Muscle of arm (tissue), 14 donors: ENCODE measurements at places on chromosomes 7 and 10.

DNA sequence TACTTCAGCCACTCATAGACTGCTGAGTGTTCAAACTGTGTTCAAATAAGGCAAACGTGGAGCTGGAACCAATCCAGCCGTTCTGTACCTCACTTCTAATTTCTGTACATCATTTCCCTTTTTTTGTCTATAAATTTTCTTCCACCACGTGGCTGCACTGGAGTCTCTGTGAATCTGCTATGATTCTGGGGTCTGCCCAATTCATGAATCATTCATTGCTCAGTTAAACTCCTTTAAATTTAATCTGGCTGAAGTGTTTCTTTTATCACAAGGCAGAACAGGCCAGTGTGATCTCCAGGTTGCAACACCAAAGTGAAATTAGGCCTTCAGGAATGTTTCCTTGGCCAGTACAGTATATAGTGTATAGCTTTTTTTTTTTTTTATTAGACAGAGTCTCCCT lies 53.5 kb downstream of the DNAJC12 start:
- no peak for DNase-seq

DNA sequence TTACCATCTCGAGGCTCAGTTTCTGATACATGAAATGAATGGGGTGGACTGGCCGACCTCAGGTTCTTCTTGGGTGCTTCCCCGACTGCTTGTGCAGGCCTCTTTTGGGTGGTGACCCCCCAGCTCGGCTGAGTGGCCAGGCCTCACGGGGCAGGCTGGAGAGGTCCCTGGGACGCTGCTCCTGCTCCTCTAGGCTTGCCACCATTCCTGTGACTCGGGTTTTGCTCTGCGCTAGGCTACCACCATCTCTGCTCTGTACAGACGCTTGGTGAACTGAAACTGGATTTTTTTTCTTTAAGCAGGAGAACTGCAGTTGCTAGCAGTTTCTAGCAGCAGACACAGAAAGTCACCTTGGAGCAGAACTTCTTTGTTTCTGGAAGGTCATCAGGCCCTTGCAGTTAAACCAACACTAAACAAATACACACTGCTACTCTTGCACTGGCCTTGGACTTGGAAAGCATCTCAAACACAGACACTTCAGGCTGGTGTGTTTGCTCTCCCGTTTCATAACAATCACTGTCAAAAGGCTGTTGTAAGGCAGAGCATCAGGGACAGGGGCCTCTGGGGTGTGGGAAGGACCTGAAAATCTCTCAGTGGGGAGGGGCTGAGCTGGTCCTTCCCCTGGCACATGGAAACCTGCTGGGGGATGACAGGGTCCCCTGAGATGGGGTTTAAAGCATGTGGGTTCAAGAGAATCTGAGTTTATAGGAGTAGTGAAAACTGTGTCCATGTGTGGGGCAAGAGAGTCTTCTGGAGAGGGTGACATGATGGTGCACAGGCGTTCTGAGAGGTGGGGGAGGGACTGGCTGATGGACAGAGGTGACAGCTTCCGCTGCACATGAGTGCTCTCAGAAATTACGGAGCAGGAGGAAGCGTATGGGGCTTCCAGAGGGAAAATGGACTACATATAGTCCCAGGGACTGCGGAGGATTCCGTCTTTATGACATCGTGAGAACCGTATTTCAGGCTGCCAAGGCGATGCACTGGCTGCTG lies 35.0 kb upstream of the GIMAP8 start:
- no peak for DNase-seq

DNA sequence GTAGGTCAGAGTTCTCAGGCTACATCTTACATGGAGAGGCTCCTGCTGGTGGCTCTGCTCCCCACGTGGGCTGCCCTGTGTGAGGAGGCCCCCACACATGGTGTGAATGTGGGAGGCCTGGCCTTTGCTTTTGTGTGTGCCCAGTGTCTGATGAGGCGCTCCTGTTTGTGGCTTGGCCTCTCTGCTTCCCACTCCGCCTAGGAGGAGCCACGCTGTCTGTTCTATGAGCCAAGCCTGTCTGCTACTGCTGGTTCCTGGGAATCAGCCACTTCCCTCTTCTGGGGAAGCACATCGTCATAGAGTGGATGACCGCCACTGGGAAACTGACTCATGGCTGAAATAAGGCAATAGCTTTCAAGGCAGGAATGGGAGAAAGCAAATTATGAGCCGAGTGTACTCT lies 87.1 kb downstream of the CYP26A1 start:
- DNase-seq, result no peak

- DNase-seq, result no peak
Measured at GRCh38 chr10:99981581-99982199, 28.1 kb downstream of the DNMBP start.

DNA sequence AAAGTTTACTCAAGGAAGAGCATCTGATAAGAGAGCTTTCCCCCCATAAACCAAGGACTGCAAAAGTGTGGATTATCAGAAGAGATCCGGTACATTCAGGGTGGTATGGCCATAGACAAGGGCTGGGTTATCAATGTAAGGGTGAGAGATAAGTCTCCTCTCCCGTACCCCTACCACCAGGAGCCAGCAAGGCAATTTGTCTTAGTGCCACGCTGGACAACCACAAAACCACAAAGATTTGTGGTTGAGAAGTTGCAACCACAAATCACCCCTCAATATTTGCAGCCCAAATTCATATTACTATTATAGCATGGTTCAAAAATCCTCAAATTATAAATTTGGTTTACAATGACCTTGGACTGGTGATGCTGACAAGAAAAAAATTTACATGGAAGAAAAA lies 2.3 kb upstream of the ZSCAN25 start:
- DNase-seq, result no peak

GRCh38 chr10:58003945-58004344 lies 263.7 kb downstream of the IPMK start:
- no peak for DNase-seq

- no peak for DNase-seq
Measured at GRCh38 chr10:102538811-102539210, 35.0 kb downstream of the SUFU start.

DNA sequence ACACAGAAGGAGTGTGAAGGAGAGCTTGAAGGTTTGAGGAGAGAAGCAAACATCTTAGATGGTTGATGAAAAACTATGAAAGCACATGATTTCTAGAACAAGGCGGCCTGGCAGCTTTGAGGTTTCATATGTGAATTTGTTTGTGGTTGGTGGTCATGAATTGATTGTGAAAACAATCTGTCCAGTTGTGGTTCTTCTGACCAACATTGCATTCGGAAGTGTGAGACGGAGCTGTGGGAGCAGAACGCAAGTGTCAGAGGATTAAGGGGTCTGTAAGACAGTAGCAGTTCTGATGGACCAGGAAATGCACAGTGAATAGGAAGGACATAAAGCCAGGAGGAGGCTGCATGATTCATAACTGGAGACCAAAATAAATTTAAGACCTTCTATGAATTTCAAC lies 594.6 kb downstream of the NXPH1 start:
- DNase-seq, result no peak

DNA sequence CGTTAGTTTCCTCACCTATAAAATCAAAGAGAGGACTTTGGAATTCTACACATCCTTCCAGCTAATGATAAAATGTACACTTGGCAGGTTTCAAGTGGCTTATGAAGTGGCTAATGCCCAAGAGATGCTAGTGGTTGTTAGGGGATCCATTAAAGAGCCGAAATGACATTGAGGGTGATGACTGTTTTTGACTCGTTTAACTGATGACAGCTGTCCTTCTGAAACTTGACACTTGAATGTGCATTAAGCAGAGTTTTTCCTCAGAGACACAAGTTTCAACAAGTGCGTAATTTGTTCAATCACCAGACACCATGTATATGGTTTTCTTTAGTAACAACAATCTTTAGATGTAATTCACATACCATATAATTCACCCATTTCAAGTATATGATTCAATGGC lies 1.6 kb upstream of the PRF1 start:
- DNase-seq, result no peak

DNA sequence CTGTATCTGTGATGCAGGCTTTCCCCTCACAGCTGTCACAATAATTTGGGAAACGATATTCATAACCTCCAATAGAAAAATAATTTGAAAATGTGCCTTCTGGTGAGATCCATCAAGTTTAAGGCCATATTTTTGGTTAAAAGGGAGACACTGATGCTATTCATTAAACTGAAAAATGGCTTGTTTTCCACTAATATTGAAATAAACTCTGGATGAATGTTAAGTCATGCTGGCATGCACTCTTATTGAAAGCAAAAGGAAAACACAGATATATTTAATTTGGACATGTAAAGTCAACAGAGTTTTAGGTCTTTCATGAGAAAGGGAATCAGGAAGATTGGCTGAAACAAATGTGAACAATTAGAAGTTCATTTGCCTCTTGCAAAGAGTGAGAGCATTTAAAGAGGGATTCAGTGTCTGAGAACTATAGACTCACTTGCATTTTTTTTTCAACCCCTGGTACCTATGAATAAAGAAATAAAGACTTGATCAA lies 879.2 kb downstream of the LRMDA start:
- no peak for DNase-seq

DNA sequence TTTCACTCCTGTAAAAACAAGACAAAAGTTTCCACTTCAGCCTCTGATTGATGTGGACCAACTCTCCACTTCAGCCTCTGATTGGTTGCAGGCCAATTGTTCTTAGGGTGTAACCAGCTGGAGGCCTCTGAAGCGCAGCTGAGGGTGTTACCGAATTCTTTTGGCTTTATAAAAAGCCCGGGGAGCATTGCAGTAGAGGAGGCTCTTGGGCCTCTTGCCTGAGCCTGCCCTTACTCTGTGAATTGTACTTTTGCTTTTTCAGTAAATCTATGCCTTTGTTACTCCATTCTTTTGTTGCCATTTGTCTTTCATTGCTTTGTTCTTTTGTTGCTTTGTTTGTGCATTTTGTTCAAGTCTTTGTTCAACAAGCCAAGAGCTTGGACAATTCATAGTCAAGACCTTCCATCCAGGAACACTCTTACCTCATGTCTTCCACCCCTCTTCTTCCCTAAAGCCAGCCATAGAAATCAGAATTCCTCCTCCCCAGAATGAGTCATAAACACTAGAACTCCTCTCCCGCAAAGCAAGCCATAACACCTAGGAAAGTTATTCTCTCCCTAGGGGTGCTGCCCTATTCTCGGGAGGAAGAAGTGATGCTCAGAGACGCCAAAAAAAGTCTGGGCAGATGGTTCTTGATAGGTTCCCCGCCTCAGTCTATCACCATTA lies 53.5 kb upstream of the ARMC3 start:
- DNase-seq, result no peak

DNA sequence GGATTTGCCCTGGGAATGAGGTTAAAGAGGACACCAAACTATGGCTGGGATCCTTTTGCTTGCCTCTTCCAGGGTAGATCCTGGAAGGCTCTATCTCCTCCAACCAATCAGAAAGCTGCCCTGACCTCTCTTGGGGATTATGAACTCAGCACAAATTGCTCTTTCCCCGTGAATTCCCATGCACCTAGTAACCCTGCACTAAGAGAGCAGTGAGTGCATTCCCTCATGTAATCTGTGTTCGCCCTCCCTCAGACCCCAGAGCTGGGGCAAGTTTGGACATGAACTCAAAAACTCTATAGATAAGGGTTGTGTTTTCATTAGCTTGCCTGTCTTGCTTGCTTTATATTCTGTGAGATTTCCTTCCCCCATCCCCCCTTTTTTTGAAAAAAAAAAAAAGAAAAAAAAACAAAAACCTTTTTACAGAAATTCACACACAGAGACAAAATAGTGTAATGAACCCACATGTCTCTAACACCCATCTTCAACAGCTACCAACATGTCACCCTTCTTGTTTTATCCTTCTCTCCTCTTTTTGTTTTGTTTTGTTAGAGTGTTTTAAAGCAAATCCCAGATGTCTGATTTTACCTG lies 225.5 kb upstream of the TCF7L2 start:
- DNase-seq, result no peak

GRCh38 chr7:24713850-24714675 lies 43.2 kb downstream of the GSDME start:
- DNase-seq, result no peak

- DNase-seq, result no peak
Measured at GRCh38 chr10:132279873-132280645, 27.7 kb downstream of the STK32C start.

DNA sequence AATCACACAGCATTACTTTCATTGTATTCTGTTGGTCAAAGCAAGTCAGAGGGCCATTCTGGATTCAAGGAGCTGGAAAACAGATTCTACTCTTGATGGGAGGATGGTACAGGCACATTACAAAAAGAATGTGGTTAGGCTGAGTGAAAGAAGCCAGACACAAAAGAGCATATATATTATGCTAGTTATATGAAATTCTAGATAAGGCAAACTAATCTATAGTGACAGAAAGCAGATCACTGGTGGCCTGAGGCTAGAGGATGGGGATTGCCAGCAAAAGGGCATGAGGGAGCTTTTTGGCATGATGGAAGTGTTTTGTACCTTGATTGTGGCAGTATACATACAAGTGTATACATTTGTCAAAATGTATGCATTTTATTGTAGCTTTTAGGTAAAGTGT lies 96.8 kb downstream of the SPAG6 start:
- DNase-seq, result no peak

- DNase-seq, result no peak
Measured at GRCh38 chr10:62939698-62940097, 123.5 kb upstream of the EGR2 start.

DNA sequence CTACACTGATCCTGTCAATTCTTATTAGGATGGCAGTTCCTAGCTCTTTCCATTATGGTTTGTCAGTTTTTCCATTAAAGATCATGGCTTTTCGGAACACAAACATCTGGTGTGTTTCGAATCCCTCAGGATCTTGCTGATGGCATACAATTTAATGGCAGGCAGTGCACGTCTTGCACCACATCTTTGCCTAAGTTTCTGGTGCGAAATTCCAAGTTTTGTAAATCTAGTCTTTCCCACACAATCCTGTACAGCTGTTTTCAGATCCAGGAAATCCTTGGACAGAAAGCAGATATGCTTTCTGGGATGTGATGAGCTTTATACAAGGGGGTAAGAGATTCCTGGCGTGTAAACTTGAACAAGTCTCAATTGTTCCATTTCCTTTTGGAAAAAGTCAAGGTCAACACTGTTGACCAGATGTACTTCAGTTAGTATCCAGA lies 224.3 kb upstream of the PHYHIPL start:
- DNase-seq, result peak; percentile 87

GRCh38 chr10:13614530-13615332 lies 28.0 kb downstream of the PRPF18 start:
- DNase-seq, result no peak

GRCh38 chr10:5068274-5068984 lies 25.8 kb upstream of the AKR1C3 start:
- DNase-seq, result no peak

DNA sequence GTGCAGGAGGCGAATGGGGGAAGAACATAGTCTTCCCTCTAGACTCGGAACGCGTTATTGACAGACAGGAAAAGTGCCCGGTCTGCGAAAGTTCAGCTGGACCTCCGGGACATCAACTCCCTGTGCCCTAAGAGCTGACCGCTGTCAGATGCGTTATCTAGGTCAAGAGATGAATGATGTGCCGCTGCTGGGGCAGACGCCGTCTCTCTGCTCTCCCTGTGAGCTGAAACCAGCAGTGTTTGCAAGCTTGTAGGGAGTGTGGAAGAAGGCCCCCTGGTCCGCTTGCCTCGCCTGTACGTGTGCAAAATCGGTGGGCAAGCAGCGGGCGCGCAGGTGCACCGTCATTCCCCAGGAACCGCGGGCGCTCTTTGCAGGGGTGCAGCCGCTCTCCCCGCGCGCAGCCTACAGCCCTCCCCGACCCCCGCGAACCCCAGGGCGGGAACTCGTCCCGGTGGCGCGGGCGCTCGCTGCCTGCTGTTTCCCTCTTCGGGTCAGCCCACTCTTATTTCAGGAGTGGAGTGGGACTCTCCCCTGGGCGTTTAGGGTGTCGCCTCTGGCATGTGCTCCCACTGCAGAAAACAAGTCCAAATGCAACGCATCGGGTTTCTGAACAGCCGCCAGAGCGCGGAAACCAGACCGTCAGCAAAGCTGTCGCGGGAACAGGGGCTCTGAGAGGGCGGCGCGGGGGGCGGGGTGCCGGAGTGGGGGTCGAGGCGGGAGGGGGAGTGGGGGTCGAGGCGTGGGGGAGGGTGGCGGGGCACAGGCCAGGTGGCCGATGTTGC lies 1.8 kb upstream of the PFKFB3 start:
- no peak for DNase-seq
